ENCODE measurements at places on chromosomes 13 and 19.

DNA sequence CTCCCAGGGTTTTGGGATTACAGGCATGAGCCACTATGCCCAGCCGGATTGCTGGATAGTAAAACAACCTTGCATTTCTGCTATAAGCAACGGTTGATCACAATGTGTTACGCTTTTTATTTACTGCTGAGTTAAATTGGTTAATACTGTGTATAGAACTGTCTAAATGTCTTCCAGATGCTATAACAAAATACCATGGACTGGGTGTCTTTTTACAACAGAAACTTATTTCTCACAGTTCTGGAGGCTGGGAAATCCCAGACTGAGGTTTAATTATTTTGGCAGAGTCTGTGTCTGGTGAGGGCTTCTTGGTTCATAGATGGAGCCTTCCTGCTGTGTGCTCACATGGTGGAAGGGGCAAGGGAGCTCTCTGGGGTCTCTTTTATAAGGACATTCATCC lies 65.5 kb downstream of the ING1 start:
- DNase-seq = no peak

DNA sequence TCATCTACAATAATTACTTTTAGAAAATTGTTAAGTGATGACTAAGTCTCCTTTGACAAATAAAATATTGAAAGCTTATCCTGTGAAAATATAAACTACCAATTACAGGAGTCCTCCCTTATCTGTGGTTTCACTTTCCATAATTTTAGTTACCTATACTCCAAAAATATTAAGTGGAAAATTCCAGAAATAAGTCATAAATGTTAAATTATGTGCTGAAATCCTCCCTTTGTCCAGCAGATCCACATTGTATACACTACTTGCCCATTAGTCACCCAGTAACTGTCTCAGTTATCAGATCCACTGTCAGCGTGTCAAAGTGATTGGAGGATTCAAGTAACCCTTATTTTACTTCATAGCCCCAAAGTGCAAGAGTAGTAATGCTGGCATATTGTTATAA lies 98.1 kb downstream of the SERP2 start:
- DNase-seq = no peak

DNA sequence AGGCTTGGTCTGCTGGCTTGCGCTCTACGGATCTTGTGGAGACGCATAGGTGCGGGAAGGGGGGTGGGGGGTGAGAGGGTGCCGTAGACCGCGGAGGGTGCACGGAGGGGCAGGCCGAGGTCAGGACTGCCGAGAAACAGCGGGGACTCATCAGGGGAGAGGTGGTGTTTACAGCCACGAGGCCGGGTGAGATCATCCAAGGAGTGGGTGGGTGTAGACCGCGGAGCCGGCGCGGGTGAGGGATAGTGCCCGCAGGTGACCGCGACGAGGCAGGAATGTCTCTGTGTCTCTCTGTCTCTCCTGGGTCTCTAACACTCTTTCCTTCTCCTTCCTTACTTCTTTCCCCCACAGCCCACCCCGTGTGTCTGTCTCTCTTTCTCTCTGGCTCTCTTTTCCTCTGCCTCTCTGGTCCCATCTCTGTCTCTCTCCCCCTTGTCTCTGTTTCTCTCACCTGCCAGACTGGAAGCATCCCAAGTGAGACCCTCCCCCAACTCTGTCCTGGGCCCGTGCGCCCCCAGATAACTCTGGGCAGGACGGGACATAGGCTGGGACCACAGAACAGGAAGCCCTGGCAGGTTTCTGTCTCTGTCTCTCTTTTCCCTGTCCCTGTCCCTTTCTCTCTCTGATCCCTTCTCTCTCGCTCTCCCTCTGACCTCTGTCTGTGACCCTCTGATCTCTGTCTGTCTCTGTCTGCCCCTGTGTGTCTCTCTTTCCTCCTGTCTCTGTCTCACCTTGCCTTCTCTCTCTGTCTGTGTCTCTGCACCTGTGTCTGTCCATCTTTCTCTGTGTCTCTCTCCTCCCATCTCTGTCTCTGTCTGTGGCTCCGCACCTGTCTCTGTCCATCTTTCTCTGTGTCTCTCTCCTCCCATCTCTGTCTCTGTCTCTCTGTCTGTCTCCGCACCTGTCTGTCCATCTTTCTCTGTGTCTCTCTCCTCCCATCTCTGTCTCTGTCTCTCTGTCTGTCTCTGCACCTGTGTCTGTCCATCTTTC lies 1.8 kb upstream of the KLK4 start:
- DNase-seq = peak; percentile 16

GRCh38 chr13:75938811-75939560 lies 302.9 kb downstream of the LMO7 start:
- DNase-seq = no peak

DNA sequence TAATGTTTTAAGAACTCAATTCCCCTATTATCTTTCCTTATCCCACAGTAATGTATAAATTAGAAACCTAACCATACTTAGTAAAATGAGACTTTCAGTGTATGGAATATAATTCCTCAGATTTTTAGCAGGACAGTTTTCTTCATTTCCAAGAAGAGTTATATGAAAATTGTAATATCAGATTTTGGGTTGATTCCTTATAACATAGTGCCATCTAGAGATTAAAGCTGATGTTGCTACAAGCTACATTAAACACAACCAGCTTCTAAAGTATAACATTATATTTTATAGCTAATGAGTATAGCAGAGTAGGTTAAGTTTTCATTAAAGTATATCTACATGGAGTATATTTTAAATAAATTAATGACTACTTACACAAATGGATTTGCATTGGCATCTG lies 99.7 kb upstream of the MIR17HG start:
- no peak for DNase-seq

GRCh38 chr13:59120297-59120843 lies 1043.4 kb downstream of the DIAPH3 start:
- DNase-seq = no peak

DNA sequence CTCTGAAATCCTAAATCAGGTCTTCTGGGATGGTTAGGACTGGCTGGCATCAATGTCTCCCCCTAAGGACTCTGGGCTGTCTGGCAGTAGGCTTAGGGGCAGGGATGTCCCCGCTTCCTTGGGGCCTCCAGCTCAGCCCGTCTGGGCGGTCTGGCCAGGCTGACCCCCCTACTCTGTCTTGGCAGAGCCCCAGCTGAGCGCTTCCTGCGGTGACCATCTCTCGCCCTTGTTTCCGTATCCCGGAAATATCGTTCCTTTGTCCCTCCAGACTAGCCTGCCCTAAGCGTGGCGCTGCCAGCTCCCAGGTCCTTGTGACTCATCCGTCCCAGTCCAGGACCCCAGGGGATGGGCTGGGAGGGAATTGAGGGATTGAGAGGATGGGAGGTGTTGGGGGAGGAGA lies 11.3 kb downstream of the GTPBP3 start:
- no peak for DNase-seq

GRCh38 chr19:7751157-7751783 lies 3.9 kb upstream of the CD209 start:
- peak; percentile 33 for DNase-seq

- DNase-seq = no peak
Observed at GRCh38 chr13:106159295-106160195, 375.9 kb downstream of the EFNB2 start.

DNA sequence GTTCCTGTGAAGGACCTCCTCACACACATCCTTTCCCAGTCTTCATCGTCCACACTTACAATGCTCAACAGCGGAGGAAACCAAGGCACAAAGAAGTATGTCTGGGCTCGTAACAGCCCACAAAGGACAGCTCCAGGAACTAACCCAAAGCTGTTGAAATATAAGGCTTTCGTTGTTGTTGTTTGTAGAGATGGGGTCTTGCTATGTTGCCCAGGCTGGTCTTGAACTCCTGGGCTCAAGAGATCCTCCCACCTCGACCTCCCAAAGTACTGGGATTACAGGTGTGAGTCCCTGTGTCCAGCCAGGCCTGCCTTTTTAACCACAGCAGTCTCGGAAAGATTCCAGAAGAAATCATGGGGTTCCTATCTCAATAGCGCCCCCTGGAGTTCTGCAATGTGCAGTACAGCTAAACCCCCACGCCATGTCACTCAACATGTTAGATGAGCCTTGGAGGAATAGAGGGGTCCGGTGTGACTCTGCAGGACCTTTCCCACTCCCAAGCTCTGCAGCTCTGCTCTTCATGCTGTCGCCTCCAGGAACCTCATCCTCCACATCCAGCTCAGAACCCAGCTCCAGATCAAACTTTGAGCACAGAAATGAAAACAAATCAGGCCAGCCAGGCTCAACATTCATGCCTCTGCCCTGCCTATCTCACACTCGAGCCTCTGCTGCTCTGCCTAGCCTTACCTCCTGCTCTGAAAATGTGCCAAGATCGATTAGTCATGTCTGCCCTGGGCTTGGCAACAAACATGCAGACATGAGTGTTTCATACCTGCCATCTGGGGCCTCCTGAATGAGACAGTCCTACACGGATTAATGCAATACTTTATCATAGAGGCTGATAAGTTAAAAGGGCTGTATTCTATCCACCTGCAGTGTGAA lies 7.5 kb downstream of the PLA2G4C start:
- peak; percentile 30 for DNase-seq

GRCh38 chr19:1074544-1075283 lies 7.7 kb downstream of the ARHGAP45 start:
- DNase-seq = peak; percentile 83

DNA sequence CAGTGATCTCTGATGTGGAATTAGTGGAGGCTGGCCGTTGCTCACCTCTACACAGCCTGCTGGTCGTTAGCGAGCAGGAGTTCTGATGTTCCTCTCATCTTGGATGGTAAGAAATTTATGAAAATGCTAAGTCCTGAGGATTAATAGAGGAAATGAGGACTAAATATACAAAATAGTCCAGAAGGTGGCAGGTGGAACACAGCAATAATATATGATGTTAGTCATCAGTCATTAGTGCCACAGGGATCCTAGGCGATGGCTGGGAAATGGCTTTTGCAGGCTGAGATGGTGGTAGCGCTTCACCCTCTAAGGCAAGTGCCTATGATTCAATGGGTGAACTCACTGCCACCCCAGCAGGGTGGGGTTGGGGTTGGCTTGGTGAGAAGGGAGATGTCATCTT lies 338.6 kb upstream of the TMTC4 start:
- no peak for DNase-seq

- DNase-seq = no peak
Observed at GRCh38 chr13:37097076-37097475, 8.4 kb downstream of the CSNK1A1L start.

- DNase-seq = no peak
Observed at GRCh38 chr13:31110617-31111016, 51.1 kb downstream of the HSPH1 start.

- DNase-seq = no peak
Observed at GRCh38 chr19:17325881-17326594, 8.6 kb downstream of the ANO8 start.

DNA sequence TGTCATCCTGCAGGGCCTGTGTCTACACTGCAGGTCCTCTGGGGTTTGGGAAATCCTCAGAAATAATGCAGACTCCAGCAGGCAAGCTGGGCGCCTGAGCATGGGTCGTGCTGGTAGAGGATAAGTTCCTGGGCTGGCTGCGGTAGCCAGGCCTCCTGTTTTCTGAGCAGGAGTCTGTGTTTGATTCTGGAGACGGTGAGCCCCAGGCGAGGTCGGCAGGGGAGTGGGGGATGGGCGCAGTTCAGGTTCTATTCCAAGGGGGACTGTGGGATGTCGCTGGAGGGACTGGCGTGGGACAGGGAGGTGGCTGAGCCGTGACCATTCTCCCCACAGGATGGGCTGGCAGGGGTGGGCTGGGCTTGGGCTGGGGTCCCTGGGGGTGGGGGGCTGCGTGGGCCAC lies 154.7 kb downstream of the KDM4B start:
- DNase-seq = no peak

DNA sequence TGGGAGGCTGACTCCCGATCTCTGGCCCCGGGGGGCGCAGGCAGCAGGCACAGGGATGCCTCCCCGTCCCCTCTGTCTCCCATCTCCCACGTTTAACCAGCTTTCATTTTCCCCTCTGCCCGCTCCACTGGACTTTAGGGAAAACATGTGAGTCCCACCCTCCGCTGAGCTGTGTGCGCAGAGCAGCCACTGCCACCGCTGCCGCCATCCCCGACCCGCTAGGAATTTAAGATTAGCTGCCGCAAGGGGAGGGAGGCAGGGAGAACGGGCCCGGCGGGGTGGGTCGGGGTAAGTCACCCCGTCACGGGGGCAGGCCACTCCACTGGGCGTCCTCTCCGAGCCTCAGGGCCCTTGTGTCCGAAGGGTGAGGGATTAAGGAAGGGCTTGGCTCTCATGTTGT lies 15.5 kb downstream of the KCNN1 start:
- no peak for DNase-seq

DNA sequence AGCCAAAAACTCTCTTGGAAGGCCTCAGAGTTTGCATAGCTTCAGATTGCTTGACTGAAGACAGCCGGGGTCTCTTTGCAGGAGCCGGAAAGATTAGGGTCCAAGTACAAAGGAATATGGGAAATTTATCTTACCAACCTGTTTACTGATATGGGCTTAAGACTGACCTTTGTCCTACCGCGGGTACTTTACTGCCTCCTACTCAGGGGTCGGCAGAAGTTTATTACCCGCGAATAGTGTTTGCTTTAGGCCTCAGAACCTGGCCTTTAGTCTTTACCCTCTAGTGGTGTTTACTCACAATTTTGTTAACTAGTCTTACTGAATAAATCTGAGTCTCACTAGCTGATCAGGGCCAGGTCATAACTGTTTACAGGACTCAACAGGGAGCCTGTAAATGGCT lies 765.4 kb upstream of the SPRY2 start:
- no peak for DNase-seq

- no peak for DNase-seq
Observed at GRCh38 chr19:1699386-1699785, 47.0 kb upstream of the TCF3 start.

DNA sequence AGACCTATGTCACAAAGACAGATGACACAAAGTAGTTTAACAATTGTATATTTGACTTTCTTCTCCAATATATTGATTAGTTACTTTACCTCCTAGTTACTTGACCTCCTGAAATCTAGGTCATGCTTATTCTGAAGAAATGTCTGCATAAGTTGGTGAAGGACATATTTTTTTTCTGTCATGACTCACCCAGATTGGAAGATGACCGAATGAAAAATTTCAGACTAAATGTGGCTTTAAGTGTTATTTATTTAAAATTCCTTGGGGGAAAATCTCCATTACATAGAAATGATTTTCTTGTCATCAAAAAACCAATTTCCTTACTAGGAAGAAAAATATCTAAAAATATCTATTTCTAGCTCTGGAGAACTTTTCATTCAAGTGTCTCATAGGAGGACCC lies 217.1 kb downstream of the POSTN start:
- DNase-seq = no peak
